AG04449 (cell line): ENCODE measurements at places on chromosomes 12 and 14.

DNA sequence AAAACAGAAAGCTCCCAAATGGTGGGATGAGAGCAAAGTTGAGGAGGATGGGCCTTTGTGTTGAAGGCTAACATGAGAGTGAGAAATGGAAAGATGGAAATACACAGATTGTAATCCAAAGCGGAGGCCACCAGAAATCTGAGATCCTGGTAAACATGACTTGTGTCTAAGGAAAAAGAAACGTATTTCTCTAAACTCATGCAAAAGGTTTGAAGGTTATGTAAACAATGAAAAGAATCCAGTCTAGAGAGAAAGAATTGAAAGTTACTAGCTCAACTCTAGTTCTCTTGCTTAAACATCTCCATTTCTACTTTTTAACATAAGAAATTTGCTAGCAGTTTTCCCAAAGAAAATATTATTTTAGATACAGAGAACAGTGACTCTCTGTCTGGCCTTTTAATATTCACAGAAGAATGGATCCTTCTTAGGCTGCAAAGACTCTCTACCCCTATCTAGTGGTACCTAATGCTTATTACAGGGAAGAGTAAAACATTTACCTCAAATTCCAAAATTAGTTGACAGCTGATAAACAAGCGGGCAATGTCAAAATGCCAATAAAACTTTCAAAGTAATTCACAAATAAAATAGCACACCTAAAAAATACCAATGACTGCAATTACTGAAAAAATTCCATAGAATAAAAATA is 75.8 kb upstream of the SOX5 start:
- DNase-seq, result no peak

DNA sequence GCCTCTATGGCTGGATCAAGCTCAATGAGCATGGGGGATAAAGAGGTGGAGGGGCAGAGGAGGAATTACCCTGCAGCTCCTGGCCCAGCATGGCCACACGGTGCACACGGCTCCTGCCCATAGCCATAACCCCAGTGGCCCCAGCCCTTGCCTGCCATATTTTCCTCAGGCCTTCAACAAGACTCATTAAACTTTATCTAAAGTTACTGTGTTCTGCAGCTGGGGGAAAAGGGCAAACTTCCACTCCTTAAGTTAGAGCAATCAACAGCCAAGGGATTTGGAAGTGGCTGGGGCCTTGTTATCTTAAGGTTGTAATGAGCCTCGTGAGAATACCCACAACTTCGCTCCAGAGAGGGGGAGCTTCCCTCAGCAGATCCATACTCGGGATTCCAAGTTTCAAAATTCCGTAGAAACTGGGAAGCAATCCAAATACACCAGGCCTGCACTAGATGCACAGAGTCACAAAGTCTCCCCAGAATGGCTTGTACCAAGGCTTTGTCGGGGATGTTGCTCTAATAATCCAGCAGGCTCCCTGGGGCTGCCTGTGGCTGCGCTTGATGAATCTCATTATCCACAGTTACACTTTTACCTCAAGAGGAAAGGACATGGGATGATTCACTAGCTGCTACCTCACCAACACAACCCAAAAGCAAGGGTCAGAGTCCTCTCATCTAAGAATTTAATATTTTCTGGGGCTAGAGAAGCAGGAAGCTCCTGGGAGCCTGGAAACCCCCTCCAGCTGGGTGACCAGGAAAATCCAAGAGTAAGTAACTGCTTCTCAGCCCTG is 13.0 kb upstream of the OR6J1 start:
- no peak for DNase-seq

DNA sequence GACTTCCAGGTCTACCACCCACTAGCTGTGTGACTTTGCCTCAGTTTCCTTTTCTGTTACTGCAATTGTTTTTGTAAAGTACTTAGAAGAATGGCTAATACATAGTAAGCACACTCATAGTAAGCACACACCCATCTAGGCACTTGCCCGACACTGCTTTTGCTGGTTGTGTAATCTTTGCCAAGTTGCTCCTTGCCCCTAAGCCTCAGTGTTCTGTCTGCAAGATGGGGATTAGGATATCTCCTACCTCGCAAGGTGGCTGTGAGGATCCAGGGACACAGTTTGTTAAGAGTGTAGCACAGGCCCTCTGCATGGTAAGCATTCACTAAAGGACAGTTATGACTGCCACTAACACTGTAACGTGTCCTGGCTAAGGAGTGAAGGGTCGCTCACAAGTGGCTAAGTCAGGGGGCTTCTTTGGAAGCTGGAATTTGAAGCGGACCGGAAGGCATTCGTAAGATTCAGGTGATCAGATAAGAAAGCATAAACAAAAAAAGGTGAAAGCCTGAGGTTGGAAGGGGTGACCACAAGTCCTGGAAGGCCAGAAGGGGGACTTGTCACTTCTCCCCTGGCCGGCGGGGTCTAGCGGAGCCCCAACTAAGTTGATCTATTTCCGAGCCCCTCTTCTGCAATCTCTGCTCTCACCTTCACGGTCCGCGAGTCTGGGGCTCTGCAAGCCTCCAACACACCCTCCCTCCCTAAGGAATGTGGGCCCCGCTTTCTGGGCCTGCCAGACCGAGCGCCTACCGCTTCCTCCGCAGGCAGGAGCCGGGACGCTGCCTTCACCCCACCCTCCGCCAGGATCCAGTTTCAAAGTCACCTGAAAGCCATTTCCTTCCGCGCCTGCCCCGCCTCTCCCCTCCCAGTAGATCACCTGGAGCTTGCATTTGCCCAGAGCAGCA is 1.5 kb upstream of the PLEKHG3 start:
- no peak for DNase-seq

GRCh38 chr14:100058777-100059437 is 6.3 kb upstream of the EVL start:
- DNase-seq, result no peak

- no peak for DNase-seq
Observed at GRCh38 chr12:118058881-118059280, 2.1 kb downstream of the WSB2 start.

DNA sequence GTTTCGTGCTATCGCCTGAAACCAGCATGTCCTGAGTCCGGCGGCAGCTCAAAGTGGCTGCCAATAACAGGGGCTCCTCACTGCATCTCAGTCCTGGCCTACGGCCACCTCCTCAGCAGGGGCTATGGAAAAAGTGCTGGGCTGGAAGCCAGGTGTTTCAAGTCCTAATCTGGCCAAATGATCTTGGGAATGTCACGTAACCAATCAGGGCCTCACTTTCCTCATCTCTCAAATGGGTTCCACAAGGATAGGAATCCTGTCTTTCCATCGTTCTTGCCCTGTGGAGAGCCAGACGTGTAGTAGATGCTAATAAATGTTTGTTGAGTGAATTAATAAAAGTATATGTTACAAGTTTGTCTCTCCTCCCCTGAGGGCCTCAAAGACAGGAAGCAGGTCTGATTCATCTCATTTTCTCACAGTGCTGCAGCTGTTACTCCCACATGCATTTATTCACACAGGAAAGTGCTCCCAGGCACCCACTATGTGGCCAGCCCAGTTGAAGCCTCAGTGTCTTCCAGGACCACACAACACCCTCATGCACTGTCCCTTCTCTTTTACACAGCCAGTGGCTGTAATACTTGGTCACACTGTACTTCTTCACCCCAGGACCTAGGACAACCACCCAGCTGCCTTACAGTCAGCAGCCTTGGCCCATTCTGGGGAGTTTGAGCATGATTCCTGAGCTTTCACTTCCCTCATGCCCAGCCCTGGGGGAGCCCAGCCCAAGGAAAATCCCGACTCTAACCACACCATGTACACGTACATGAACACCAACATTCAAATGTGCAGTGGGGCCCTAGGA is 5.0 kb downstream of the CMKLR1 start:
- DNase-seq, result no peak

DNA sequence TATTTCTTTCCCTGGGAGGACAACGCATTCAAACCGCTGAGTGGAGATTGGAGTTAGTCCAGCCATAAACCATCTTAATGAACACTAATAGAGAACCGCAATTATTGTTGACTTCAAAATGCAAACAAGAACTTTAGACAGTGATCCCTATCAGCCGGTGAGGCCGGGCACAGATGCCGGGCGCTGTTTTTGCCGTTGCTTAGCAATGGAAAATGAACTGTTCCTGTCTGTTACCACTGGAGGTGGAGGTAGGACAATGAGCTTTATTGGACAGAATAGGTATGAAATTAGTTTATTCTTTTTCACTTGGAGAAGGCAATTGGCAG is 216.8 kb downstream of the TTC8 start:
- no peak for DNase-seq

- no peak for DNase-seq
Observed at GRCh38 chr12:64008596-64008995, 164.1 kb downstream of the SRGAP1 start.

DNA sequence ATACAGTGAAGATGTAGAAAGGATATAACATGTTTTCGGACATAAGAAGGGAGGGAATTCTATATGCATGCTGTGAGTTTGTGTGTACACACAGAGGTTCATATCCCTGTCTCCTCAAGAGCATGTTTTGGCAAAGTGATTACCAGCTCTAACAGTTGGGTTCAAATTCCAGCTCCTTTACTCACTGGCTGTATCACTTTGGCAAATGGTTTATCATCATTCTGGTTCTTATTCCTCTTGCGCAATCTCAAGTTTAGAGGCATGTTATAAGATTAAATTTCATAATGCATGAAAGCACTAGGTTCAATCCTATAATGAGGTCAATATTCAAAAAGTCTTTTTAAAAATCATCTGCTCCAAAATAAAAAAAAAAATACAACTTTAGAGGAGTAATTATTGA is 107.7 kb upstream of the LRFN5 start:
- DNase-seq, result no peak

DNA sequence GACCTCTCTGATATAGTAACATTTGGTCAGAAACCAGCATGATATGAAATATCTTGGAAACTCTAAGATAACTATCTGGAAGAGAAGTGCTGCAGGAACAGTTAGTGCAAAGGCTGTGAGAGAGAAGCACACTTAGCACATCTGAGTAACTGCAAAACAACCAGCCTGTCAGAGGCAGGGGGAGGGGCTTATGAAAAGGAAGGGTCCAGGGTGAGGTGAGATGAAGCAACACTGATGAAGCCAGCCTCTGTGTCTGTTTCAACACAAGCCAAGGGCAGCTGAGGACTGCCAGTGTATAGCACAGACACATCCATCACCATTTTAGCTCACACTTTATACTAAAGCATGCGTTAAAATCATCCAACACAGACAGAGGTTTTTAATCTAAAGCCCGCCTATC is 37.4 kb upstream of the OVCH1 start:
- DNase-seq, result no peak

DNA sequence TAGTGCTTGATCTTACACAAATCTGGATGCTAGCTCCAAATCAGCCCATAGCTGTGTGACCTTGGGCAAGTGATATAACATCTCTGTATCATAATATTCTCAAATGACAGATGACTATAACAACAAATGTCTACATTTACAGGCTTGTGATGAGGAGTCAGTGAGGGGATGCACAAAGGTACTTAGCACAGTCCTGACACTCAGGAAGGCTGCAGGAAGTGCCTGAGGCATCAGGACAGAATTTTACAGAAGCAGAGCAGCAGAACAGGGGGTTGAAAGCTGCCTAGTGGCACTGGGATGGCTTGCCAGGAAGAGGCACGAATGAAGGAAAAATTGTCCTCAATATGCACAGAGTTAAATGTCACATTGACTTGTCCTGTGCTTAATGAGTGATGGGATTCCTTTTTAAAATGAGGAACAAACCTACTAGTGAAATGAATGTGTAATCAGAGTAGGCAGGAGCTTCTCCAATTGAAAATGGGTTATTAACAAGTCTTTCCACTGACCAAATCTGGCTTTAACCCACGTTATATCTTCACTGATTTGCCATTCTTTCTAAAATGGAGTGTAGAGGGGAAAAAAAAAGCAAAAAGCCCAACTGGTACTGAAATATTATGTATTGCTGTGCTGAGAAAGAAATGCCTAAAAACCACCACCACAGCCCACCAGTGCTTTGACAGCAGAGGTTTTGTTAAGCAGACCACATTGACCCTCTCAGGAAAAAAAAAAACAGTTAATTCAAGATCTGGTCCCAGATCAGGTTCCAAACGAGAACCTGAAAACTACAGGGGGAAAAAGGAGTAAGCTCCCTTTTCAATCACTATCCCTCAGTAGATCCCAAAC is 11.6 kb downstream of the BTG1 start:
- DNase-seq, result no peak

DNA sequence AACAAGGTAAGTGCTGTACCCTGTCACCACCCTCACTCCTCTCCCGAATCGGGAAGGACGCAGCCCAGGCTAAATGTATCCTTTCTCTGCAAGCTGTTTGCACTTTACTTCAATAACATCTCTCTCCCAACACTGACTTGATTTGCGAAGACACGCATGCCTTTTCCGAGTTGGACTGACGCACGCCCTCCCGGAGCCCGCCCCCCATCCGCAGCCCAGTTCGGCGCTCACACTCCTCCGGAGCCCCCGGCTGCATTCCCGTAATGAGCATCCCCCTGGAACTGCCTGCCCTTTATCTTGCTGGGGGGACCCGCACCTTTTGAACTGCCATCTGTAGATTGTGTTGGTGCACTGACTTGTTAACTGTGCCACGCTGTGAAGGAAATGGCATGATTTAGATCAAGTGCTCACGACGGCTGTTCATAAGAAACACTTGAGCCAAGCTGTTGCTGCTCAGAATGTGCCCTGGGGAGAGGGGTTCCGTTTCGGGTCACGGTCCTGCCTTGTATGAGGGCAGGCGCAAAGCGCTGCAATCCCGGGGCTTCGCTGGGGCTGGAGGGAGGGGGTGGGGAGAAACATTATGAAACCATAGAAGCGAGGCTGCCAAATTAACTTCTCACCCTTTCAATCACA is 176.6 kb upstream of the CDKN3 start:
- no peak for DNase-seq

DNA sequence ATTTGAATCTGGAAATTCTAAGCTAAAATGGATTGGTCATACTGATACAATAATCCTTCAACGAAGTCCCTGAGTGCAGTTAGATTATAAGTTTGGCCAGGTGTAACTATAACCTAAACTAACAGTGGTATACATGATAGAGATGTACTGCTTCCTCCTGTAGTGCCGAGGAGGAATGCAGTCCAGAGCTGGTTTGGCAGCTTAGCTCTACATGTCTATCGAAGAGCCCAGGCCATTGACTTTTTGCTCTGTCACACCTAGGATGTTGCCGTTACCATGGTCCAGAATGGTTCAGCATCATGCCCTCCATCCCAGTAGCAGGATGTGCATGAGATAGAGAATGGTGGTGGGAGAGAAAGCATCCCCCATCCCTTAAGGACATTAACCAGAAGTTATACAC is 318.1 kb downstream of the ZFP36L1 start:
- no peak for DNase-seq

GRCh38 chr14:91774140-91775096 is 42.5 kb upstream of the CATSPERB start:
- no peak for DNase-seq

GRCh38 chr12:113055594-113056380 is 743 bp upstream of the DTX1 start:
- no peak for DNase-seq

GRCh38 chr14:65044596-65044959 is 57.7 kb downstream of the MAX start:
- no peak for DNase-seq

DNA sequence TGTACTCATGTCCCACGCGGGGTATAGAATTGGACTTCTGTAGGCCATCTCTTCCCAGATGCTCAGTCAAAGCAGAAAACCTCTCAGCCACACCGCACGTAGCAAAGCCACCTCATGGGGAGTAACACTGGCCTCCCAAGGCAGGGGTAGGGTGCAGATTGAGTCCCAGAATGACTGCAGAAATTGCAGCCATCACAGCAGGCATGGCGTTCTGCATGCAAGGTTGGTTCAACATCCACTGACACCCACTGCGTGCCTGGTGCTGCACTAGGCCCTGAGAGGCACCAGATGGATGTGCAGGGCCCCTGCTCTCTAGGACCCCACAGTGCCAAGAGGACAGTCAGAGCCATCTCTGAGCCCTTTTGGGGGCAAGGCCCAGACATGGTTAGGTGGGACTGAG is 39.9 kb downstream of the RAB35 start:
- DNase-seq, result no peak

GRCh38 chr12:119153477-119154434 is 25.0 kb upstream of the HSPB8 start:
- no peak for DNase-seq
